ENCODE measurements at places on chromosomes 1 and 21. TPM values are rescaled to one million over a fixed set of nuclear protein-coding genes. Genes with fewer than 3 reads are reported as not detected.

OR14K1 gene
- not detected for total RNA-seq

SPRR2A gene
- total RNA-seq = not detected

TPTE gene
- not detected for total RNA-seq

MARK1 gene
- not detected for total RNA-seq

ZBTB8OS gene
- 79.4 TPM for total RNA-seq

ATP1A4 gene
- not detected for total RNA-seq

LORICRIN gene
- total RNA-seq = not detected

FAAP20 gene
- total RNA-seq = 65.0 TPM

SCAMP3 gene
- total RNA-seq = 158 TPM

NKAIN1 gene
- not detected for total RNA-seq

GNAT2 gene
- 0.53 TPM for total RNA-seq

PANK4 gene
- total RNA-seq = 46.3 TPM

PTGS2 gene
- total RNA-seq = 3.1 TPM

SPOCD1 gene
- 0.18 TPM for total RNA-seq

GSTM1 gene
- not detected for total RNA-seq

CHD1L gene
- total RNA-seq = 51.2 TPM

DNASE2B gene
- not detected for total RNA-seq

RAB25 gene
- total RNA-seq = not detected

OR2C3 gene
- not detected for total RNA-seq

HRNR gene
- total RNA-seq = not detected

C8A gene
- total RNA-seq = not detected

DNM3 gene
- total RNA-seq = 0.64 TPM

S100B gene
- total RNA-seq = 0.91 TPM

SPRR2G gene
- total RNA-seq = not detected

HSD3B1 gene
- total RNA-seq = not detected

SLC2A5 gene
- not detected for total RNA-seq

SELL gene
- 48.5 TPM for total RNA-seq

MYBPH gene
- not detected for total RNA-seq

SFT2D2 gene
- 45.1 TPM for total RNA-seq

SLC5A9 gene
- not detected for total RNA-seq

TNFRSF14 gene
- total RNA-seq = 164 TPM

ACTA1 gene
- total RNA-seq = not detected

AK4 gene
- 29.9 TPM for total RNA-seq

FMOD gene
- 0.51 TPM for total RNA-seq

ANGPTL7 gene
- not detected for total RNA-seq

ITPKB gene
- total RNA-seq = 37.7 TPM

CYP4X1 gene
- not detected for total RNA-seq

IFT25 gene
- total RNA-seq = 57.2 TPM

AKNAD1 gene
- total RNA-seq = not detected

RAB29 gene
- 39.7 TPM for total RNA-seq

BSND gene
- total RNA-seq = not detected

PWP2 gene
- total RNA-seq = 15.5 TPM

OR2L13 gene
- total RNA-seq = not detected

KCNJ15 gene
- total RNA-seq = not detected

C21orf58 gene
- total RNA-seq = 14.5 TPM

FAM167B gene
- 0.63 TPM for total RNA-seq

TRPM2 gene
- total RNA-seq = 2.6 TPM

Data from CD8-positive, alpha-beta memory T cell (primary cell).